ENCODE measurements at places on chromosomes 3 and 15. TPM values are rescaled to one million over a fixed set of nuclear protein-coding genes. Genes with fewer than 3 reads are reported as not detected.

The GOLGA8T gene
- total RNA-seq: 1.4 TPM

The ATP13A5 gene
- not detected for total RNA-seq

The RTP2 gene
- not detected for total RNA-seq

The MED12L gene
- 0.43 TPM for total RNA-seq

The DNAH12 gene
- total RNA-seq: not detected

The ZBTB11 gene
- 16.5 TPM for total RNA-seq

The CHAC1 gene
- total RNA-seq: 28.5 TPM

The FOXB1 gene
- not detected for total RNA-seq

The EOMES gene
- not detected for total RNA-seq

The PRTG gene
- 0.21 TPM for total RNA-seq

The EXD1 gene
- not detected for total RNA-seq

The CLN6 gene
- 6.4 TPM for total RNA-seq

The STAB1 gene
- 363 TPM for total RNA-seq

The SERPINI2 gene
- total RNA-seq: not detected

The SLC33A1 gene
- 15.6 TPM for total RNA-seq

The ANKRD34C gene
- total RNA-seq: not detected

The GXYLT2 gene
- 19.5 TPM for total RNA-seq

The SLC24A5 gene
- total RNA-seq: not detected

The PDZRN3 gene
- total RNA-seq: 71.9 TPM

The GOLGA6B gene
- total RNA-seq: not detected

The RAB5A gene
- 54.9 TPM for total RNA-seq

The PLA2G4E gene
- not detected for total RNA-seq

The CTDSPL gene
- 80.9 TPM for total RNA-seq

The ARRDC4 gene
- total RNA-seq: 29.7 TPM

The MASP1 gene
- 2.6 TPM for total RNA-seq

The GRM7 gene
- total RNA-seq: 4.8 TPM

The SCN11A gene
- not detected for total RNA-seq

The ZPLD1 gene
- not detected for total RNA-seq

The CIDEC gene
- 29.9 TPM for total RNA-seq

The DISP2 gene
- 0.32 TPM for total RNA-seq

The PXYLP1 gene
- total RNA-seq: 14.2 TPM

The C2CD4A gene
- total RNA-seq: not detected

The RCCD1 gene
- total RNA-seq: 10.0 TPM

The BNC1 gene
- total RNA-seq: not detected

The LTF gene
- 1.4 TPM for total RNA-seq
